ENCODE measurements at places on chromosomes 3 and 15.

DNA sequence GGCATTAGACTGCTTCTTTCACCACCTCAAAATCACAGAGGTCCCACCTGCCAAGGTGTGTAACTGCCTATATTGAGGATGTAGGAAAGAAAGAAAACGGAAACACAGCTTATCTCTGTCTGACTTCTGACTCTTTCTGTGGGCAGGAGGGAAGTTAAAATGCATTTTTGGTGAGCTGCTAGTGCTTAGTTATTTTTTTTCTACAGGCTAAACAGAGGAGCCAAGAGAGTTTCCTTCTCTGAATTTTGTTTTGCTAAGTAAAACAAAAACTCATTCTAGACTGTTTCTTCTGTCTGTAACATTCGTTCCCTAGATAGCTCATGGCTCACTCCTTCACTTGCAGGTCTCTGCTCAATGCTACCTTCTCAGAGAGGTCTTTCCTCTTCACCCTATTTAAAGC, 18.8 kb upstream of the AMOTL2 start:
- DNase-seq = no peak

DNA sequence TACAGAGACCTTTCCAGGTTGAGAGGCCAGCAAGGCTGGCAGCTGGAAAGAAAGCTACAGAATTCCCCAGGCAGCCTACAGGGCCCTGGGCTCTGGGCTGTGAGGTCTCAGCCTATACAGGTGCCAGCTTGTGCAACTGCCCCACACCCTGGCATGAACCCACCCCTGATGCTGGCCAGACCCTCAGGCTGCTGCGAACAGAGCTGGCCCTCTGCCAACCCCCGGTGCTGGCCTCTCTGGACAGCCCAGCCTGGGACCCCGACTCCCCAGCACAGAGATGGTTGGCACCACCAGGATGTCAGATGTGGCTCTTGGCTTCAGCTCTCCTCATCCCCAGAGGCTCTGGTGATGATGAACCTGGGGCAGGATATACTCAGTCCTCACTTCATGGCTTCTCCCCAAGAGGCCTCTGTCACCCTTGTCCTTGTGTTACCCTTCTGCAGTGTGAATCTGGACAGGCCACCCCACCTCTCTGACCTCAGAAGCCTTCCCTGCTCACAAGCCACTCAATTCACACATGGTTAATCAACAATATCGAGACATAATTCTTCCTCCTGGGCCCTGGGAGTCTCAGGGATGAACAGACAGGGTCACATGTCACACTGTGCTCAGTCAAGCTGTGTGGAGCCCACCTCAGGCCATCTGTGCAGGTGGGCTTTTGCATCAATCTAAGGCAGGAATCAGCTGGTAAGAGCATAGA, 11.0 kb upstream of the BFSP2 start:
- no peak for DNase-seq

- DNase-seq = no peak
Observed at GRCh38 chr3:198071602-198072287, 111.7 kb downstream of the LMLN start.

DNA sequence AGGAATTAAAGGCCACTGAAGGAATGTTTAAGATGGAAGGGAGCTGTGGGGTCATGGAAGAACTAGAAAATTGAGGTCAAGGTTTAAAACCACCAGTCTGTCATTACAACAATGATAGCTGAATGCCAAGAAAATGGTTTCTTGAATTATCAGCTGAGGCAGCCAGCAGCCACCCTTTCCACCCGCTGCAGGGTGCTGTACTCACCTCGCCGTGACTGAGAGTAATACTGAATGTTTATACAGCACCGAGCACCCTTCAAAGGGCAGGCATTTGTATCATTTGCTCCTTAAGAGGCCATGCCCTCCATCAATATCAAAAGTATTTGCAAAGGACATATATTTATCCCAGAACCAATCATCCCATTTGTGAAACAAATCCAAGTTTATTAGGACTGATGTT, 402.8 kb downstream of the VPS13C start:
- DNase-seq = no peak

GRCh38 chr3:167304077-167304476, 76.0 kb downstream of the ZBBX start:
- no peak for DNase-seq

DNA sequence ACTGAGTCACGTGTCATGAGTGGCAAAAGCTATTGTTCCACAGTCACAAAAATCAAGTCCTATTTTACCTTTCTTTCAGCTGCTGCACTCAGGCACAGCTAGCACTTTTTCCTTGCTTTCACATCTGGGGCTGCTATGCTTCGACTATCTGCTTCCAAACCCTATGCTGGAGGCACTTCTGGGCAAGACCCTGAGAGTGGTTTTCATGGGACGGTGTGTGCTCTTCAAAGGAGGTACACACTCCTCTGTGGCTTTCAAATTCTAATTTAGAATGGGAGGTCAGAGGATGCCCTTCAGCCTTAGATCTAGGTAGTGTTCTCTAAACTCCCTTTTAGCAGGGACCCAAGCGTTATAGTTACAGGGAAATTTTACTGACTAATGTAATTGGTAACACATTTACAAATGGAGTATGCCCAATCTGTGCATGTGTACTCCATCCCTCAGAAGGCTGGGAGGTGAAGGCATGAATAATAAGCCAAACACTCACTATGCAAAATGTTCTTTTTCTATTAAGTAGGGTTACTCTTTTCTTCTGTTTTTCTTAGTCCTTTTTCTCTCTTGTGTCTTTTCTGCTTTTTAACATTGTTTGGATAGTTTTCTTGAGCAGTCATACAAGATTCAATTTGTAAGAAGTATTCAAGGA, 188.3 kb downstream of the LSAMP start:
- no peak for DNase-seq

GRCh38 chr3:64450396-64450956, 225.2 kb upstream of the PRICKLE2 start:
- no peak for DNase-seq

DNA sequence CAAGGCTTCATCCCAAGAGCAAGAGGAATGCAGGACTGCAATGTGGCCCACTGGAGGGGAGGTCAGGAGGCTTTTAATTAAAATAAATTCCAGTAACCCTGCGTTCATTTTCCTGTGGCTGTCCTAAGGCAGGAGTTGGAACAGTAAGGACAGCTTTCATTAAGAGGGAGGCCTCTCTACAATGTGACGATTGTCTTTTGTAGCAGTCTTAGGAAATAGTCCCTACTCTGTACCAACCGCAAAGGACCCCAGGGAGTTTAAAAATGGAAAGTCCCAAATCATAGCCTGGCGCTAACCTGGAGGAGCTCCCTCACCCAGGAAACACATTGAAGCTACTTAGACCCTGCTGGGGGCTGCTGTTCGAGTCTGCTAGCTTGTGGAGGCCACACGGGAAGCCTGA, 62.8 kb downstream of the SYNM start:
- no peak for DNase-seq

DNA sequence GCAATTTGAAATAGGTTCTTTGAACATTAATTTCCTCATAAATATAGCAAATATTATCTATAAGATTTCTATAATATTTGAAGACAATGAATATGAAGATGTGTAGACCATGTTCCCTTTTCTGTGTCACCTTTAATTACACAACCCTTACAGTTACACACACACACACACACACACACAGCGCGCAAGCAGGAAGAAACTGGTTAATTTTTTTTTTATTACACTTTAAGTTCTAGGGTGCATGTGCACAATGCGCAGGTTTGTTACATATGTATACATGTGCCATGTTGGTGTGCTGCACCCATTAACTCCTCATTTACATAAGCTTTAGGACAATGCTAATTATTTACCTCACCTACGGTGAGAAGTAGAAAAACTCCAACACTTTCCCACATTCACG, 122.9 kb downstream of the TPRG1 start:
- no peak for DNase-seq

- no peak for DNase-seq
Observed at GRCh38 chr3:171404376-171404967, 55.7 kb downstream of the TNIK start.

- DNase-seq = no peak
Observed at GRCh38 chr3:106029954-106030626, 161.3 kb upstream of the CBLB start.

DNA sequence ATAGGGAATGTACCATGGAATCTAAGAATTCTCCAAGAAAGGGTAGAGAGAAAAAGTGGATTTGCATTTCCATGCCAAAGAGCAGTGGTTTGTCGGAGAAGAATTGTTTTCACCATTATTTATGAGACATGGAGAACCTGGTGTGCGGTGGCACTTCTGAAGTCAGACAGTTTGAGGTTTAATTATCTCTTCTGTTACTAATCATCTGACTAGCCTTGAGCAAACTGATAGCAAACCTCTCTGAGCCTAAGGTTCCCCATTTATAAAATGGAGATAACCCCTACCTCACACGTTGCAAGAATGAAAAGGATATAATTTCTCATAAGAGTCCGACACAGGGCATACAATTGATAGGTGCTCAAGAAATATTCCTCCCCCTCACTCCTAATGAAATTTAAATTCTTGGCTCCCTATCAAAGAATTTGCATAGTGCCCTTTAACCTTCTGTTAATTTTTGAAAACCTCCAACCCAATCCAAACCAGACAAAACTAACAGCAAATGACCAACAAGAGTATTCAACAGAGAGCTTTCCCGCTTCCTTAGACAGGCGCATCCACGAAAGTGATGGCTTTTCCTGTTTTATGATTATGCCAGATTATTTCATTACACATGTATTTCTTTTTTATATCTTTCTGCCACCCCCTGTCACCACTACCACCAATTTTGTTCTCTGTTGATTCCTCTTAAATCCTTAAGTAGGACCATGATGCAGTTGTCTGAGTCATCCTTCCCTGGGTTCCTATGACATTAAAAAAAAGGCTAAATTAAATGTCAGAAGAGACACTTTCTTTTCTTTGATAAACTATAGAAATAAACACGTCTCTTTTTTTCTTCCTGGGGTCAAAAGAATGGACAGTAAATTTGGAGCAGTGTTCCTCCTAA, 28.5 kb downstream of the TMEM212 start:
- no peak for DNase-seq

- no peak for DNase-seq
Observed at GRCh38 chr15:48120745-48121144, at the start of gene SLC24A5. Gene SLC24A5 (plus strand): TSS chr15:48120990. CDS start chr15:48121045, 55 bp downstream.

GRCh38 chr15:88661041-88661700, 22.4 kb downstream of the ISG20 start:
- no peak for DNase-seq

GRCh38 chr3:72426618-72427397, 421.4 kb downstream of the SHQ1 start:
- no peak for DNase-seq

- DNase-seq = no peak
Observed at GRCh38 chr3:40417845-40418543, 31.0 kb downstream of the ENTPD3 start.

DNA sequence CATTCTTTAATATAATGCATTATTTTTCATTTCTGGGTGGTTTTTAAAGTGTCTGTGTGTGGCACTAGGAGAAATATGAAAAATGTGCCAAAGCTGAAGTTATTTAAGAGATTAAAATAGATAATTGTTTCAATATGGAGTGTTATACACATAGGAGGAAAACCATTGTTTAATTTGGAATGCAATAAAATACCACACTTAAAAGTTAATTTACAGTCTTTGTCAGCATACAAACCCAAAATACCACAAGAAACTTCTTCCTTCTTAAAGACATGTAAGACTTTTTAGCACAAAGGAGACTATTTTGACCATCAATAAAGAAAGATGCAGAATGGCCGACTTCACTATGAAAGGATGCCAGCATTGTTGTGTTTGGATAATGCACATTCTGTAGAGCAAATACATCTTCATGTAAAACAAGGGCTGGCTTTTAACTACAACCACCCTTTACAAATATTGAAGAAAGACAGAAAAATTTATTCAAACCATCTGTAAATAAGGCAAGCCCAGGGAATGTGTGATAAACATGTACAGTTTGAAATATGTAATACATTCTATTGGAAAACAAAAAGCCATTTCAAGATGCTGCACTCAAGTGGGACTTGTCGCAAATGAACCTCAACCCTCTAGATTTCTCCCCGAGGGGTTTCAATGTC, 1146.6 kb downstream of the ROBO1 start:
- DNase-seq = no peak

DNA sequence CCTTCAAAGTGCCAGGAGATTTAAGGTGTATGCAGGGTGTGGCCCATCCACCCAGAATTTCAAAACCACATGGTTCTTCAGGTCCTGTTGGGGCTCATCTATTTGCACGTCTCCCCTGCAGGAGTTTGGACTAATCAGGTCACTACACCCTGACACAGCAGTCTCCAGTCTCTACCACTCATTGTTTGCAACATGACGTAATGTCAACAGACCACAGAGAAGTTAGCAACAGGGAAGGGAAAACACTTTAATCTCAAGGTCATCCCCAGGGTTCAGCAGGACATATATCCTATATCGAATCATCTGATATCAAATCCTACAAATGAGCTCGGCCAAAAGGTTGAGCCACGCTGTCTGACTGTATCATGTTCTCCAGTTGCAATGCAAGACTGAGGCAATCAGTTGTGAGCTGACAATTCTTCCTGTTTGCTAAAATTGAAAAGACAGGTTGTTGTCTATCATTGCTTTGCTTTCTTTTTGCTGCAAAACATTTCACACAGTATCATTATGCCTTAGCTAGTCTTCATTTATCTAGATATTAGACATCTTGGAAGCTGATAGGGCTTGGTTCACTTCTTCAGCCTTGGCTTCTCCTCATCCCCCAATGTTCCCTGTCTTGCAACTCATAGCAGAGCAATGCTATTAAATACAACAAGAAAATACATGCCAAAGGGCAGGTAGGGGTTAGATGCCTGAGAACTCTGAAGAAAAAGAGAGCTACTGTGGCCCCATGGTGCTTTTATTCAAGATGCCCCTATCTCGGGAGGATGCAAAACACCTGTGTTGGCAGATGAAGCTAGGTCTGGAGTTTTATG, 13.4 kb upstream of the LEKR1 start:
- no peak for DNase-seq

DNA sequence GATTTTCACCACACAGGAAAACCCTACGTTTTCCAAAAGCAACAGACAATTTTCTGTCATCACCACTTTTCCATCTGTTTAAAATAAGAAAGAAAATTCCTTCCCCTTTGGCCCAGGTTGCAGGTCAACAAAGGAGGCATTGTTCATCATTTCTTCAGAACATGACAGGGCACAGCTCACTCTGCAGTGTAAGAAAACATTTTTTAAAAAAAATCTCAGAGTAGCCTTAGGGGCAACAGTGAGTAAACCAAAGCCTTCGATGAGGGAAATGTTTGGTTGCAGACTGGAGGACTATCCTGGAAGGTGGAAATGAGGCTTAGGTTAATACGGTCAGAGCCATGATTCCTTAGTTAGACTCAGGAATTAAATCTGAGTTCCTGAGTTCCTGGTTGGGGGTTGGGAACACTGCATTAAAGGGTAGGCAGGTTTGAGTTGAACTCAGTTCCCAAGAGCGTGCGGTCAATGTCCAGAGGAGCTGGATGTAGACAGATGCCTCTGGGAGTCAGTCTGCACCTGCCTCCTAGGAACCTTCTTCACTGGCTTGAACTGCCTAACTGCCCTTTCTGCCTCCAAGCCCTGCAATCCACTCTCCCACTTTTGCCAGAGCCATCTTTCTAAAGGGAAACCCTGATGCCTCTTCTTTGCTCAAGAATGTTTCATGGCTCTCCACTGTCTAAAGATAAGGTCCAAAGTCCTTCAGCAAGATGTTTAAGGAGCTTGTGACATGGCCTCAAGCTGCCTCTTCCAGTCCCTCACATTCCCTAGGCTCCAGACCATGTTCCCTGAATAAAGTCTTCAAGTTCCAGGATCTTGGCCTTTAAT, 3.3 kb upstream of the HES1 start:
- no peak for DNase-seq
